ENCODE measurements at places on chromosomes 7 and 10. TPM values are rescaled to one million over a fixed set of nuclear protein-coding genes. Genes with fewer than 3 reads are reported as not detected.

- DNase-seq, result no peak
- no peaks in the 10 kb centered on the region for H3K27me3 ChIP-seq
- no peaks in the 10 kb centered on the region for H3K4me1 ChIP-seq
- H3K4me3 ChIP-seq, result no peak overlapping the region
- no peak overlapping the region for H3K27ac ChIP-seq
- no peaks in the 10 kb centered on the region for H3K36me3 ChIP-seq
Measured at GRCh38 chr10:78196964-78197363, 163.3 kb downstream of the RPS24 start.

- DNase-seq, result no peak
- H3K27me3 ChIP-seq, result no peaks in the 10 kb centered on the region
- H3K4me1 ChIP-seq, result no peaks in the 10 kb centered on the region
- H3K36me3 ChIP-seq, result no peaks in the 10 kb centered on the region
- no peak overlapping the region for H3K27ac ChIP-seq
Measured at GRCh38 chr10:108850138-108850854, 1073.0 kb downstream of the XPNPEP1 start.

- no peaks in the 10 kb centered on the region for H3K36me3 ChIP-seq
- no peak overlapping the region for H3K4me3 ChIP-seq
- DNase-seq, result no peak
- no peaks in the 10 kb centered on the region for H3K27me3 ChIP-seq
- peaks cover 11% of the 10 kb centered on the region for H3K4me1 ChIP-seq
Measured at GRCh38 chr7:22183522-22184280, 173.3 kb downstream of the RAPGEF5 start.

DNA sequence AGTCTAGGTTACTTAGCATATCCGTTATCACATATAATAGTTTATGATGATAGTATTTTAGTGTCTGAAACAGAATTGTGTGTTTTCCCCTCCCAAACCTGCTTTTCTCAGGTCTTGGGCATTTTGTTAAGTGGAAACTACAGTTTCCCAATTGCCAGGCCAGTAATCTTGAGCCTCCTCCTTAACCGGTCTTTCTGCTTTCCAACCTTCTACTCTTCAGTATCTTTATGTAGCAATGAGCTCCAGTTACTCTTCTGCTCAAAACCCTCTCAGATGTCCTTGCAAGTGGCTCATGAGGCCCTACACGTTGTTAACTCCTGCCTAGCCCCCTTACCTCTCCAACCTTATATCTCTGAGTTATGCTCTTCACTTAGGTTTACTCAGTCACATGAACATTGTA, 22.0 kb downstream of the WAC start:
- no peak overlapping the region for H3K4me3 ChIP-seq
- H3K27me3 ChIP-seq, result no peaks in the 10 kb centered on the region
- H3K27ac ChIP-seq, result no peak overlapping the region
- peaks cover 93% of the 10 kb centered on the region for H3K36me3 ChIP-seq

GRCh38 chr7:28130277-28130676, 50.3 kb downstream of the JAZF1 start:
- H3K27me3 ChIP-seq, result no peaks in the 10 kb centered on the region
- no peaks in the 10 kb centered on the region for H3K36me3 ChIP-seq
- no peaks in the 10 kb centered on the region for H3K4me1 ChIP-seq
- no peak overlapping the region for H3K27ac ChIP-seq
- H3K4me3 ChIP-seq, result no peak overlapping the region
- DNase-seq, result no peak

GRCh38 chr10:69803809-69804208, 2.1 kb downstream of the COL13A1 start:
- no peaks in the 10 kb centered on the region for H3K36me3 ChIP-seq
- H3K4me3 ChIP-seq, result no peak overlapping the region
- no peaks in the 10 kb centered on the region for H3K4me1 ChIP-seq
- DNase-seq, result no peak
- H3K27me3 ChIP-seq, result 0 out of 2 replicates have a peak, but pooled peaks cover 3% of the 10 kb centered on the region

- no peaks in the 10 kb centered on the region for H3K36me3 ChIP-seq
- no peak for DNase-seq
- H3K27me3 ChIP-seq, result peaks cover 11% of the 10 kb centered on the region
- H3K4me1 ChIP-seq, result no peaks in the 10 kb centered on the region
- H3K27ac ChIP-seq, result no peak overlapping the region
Measured at GRCh38 chr7:148391591-148391990, 199.0 kb upstream of the C7orf33 start.

- no peak for DNase-seq
- no peaks in the 10 kb centered on the region for H3K27me3 ChIP-seq
- H3K27ac ChIP-seq, result no peak overlapping the region
- no peak overlapping the region for H3K4me3 ChIP-seq
- H3K36me3 ChIP-seq, result no peaks in the 10 kb centered on the region
- H3K4me1 ChIP-seq, result no peaks in the 10 kb centered on the region
Measured at GRCh38 chr10:26628395-26628794, 69.1 kb upstream of the PDSS1 start.

GRCh38 chr7:7675686-7676085, 35.1 kb downstream of the UMAD1 start:
- DNase-seq, result no peak
- no peaks in the 10 kb centered on the region for H3K4me1 ChIP-seq
- no peaks in the 10 kb centered on the region for H3K27me3 ChIP-seq

GRCh38 chr10:51112013-51112412, 37.7 kb downstream of the PRKG1 start:
- no peaks in the 10 kb centered on the region for H3K27me3 ChIP-seq
- H3K4me1 ChIP-seq, result no peaks in the 10 kb centered on the region
- no peak for DNase-seq
- no peaks in the 10 kb centered on the region for H3K36me3 ChIP-seq

GRCh38 chr7:49850921-49851613, 77.6 kb downstream of the VWC2 start:
- no peak for DNase-seq
- no peaks in the 10 kb centered on the region for H3K27me3 ChIP-seq
- no peaks in the 10 kb centered on the region for H3K36me3 ChIP-seq
- H3K27ac ChIP-seq, result no peak overlapping the region
- no peak overlapping the region for H3K4me3 ChIP-seq

- DNase-seq, result no peak
- no peak overlapping the region for H3K27ac ChIP-seq
- H3K36me3 ChIP-seq, result no peaks in the 10 kb centered on the region
- no peak overlapping the region for H3K4me3 ChIP-seq
- H3K27me3 ChIP-seq, result no peaks in the 10 kb centered on the region
- no peaks in the 10 kb centered on the region for H3K4me1 ChIP-seq
Measured at GRCh38 chr10:93762979-93763391, 5.2 kb downstream of the LGI1 start.

DNA sequence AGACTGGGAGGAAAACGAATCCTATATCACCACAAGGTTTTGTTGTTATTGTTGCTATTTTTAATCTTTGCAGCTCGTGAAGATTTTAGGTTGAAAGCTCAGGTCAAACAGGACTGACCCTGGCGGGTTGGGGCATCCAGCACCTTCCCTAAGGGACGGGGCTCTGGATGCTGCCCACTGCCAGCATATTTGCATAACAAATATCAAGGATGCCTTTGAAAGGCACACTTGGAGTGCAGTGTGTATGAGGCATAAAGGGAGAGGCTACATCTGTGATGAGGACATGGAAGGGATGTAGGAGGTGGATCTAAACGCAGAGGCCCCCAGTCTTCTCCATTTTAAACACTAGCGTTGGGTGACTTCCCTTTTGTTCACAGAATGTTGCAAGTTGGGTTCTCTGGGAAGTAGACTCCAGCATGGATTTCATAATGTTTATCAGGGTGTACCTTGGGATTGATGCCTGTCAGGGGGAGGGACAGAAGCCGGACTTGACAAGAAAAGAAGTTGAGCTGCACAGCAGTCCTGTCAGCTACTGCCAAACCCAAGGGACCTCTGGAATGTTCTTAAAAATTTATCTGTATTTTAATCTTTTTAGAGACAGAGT, 181.1 kb upstream of the IMMP2L start:
- no peaks in the 10 kb centered on the region for H3K27me3 ChIP-seq
- no peak for DNase-seq
- no peak overlapping the region for H3K4me3 ChIP-seq
- no peaks in the 10 kb centered on the region for H3K36me3 ChIP-seq
- H3K27ac ChIP-seq, result no peak overlapping the region
- peaks cover 8% of the 10 kb centered on the region for H3K4me1 ChIP-seq

DNA sequence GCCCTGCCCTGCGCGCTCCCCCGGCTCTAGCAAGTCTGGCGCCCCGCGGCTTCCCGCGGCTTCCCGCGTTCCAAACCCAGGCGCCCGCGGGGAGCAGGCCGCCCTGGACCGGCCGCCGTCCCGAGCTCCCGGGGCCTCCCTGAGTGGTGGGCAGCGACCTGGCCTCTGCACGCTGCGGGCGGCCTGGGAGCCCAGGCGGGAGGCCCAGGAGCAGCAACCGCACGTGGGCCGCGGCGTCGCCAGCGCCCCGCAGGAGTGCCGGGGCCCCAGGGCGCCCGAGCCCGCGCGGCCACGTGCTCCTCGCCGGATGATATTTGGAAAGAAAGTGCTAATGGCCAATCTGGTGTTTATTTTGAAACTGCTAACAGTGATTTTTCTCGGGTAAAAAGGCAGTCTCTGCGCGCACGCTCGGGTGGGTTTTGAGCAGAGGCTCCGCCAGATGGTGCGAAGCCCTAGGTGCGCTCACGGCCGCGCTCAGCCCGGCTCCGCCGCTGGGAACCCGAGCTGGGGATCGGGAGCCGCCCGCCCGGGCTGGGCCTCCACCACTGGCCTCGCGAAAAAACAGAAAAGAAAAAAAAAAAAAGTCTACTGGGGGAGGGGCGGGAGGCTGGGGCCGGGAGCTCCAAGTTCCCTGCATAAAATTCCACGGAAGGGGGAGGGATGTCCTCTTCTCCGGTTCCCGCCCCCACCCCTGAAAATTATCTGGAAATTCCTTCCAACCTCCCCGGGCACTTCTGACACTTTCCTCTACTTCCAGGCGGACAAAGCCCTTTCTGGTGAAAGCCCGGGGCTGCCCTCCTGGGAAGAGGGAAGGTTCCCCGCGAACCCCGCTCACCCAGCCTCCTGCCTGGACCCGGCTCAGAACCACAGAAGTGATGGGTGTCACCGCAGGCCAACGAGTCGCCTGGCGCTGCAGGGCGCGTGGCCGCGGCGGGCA, 4.3 kb downstream of the EBF3 start:
- no peak for DNase-seq
- H3K4me3 ChIP-seq, result no peak overlapping the region
- no peak overlapping the region for H3K27ac ChIP-seq
- H3K4me1 ChIP-seq, result peaks cover 20% of the 10 kb centered on the region
- H3K36me3 ChIP-seq, result 0 out of 2 replicates have a peak, but pooled peaks cover 2% of the 10 kb centered on the region
- no peaks in the 10 kb centered on the region for H3K27me3 ChIP-seq

DNA sequence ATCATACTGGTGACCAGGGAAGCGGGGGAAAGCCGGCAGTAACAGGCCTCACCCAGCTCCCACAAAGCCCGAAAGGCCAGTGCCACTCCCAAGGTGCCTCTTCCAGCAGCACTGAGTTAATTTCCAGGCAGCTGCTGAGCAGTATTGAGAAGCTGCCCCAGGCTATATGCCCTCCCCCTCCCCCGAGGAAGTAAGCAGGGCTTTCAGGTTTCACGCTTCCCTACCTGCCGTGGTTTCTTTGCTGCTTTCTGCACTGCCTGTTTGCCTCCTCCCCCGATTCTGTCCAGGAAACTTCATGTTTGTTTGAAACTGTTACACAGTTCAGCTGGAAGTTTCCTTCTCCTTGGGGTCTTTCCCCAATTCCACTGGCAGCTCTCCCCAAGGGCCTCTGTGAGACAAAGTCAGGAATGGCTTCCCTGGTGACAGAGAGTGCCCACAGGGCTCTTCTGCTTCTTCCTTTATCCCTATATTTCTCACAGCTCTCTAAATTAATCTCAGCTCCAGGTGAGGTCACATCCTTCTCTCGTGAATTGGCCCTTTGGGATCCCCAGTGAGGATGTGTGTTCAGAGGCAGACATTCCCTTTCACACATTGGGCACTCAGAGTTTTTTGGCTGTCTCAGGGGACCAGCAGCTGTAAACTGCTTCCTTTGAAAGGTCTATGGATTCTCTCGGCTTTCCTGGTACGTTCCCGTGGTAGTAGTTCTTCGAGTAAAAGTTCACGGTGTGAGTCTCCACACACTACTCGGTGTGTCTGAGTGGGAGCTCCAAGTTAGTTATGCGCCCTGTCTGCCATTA, 19.4 kb downstream of the C1GALT1 start:
- DNase-seq, result peak; percentile 73
- peak overlapping the region; percentile 25 for H3K27ac ChIP-seq
- H3K4me1 ChIP-seq, result peaks cover 9% of the 10 kb centered on the region
- H3K4me3 ChIP-seq, result peak overlapping the region; percentile 15
- H3K36me3 ChIP-seq, result no peaks in the 10 kb centered on the region

- no peak overlapping the region for H3K4me3 ChIP-seq
- H3K27me3 ChIP-seq, result no peaks in the 10 kb centered on the region
- peaks cover 8% of the 10 kb centered on the region for H3K36me3 ChIP-seq
- H3K27ac ChIP-seq, result no peak overlapping the region
- DNase-seq, result no peak
Measured at GRCh38 chr7:134459981-134460380, 1.1 kb upstream of the AKR1B1 start.

DNA sequence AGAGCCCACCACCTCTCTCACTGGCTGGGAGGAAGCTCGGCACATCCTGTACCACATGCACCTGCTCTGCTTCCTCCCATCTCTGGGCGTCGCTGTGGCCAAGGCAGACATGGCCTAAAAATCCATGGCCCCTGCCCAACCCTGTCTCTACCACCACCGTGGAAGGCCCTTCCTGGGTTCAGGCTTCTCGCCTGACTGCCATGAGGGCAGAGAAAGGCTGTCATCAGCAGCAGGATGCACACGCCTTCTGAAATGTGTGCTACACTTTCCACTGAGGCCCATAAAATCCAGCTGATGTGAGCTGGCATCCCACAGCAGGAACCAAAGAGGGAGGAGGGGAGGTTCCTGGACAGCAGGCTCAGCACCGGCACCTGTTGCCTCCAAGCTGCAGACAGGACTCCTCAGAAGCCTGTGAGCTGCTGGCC, 93.4 kb downstream of the PTPRN2 start:
- H3K36me3 ChIP-seq, result no peaks in the 10 kb centered on the region
- no peak overlapping the region for H3K4me3 ChIP-seq
- H3K27me3 ChIP-seq, result no peaks in the 10 kb centered on the region
- H3K27ac ChIP-seq, result no peak overlapping the region

DNA sequence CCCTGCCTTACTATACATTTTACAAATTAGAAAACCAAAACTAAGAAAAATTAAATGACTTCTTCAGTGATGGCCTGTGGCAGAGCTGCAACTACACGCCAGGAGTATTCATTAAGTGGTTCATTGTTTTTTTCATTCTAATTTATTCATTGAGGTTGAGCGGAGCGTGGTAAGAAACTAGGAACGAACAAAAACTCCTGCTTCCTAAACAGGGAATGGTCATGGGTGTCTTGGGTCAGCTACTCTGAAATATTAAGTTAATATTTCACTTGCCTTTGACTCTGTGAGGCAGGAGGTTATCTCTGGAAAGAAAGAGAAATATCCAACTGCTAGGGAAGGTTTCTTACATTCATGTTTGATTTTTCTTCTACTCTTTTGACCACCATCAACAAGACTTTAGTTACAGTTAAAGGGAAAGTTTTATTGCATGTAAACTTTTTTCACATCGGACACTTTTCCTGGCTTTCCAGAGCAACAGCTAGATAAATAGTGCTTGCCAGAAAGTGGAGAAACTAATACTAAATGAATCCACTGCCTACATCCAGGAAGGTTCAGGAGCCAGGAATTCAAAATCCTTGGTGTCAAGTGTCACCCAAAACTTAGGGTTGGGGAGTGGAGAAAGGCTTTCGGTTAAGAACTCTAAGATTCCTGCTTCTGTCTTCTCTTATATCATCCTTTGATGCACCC, 896 bp upstream of the GNG11 start:
- H3K36me3 ChIP-seq, result no peaks in the 10 kb centered on the region
- H3K27ac ChIP-seq, result peak overlapping the region; percentile 72
- H3K27me3 ChIP-seq, result no peaks in the 10 kb centered on the region
- no peaks in the 10 kb centered on the region for H3K4me1 ChIP-seq
- peak overlapping the region; percentile 68 for H3K4me3 ChIP-seq

ALOX5 gene
- not detected for total RNA-seq

CDH23 gene
- total RNA-seq, result 0.18 TPM

CCDC172 gene
- total RNA-seq, result not detected

IFIT1 gene
- total RNA-seq, result 0.36 TPM

AKR1C8 gene
- total RNA-seq, result 0.23 TPM
